ENCODE measurements at places on chromosomes 1 and 21. TPM values are rescaled to one million over a fixed set of nuclear protein-coding genes. Genes with fewer than 3 reads are reported as not detected.

The LIPI gene
- 0.08 TPM for polyA plus RNA-seq

GRCh38 chr1:204475656-204476432 is 18.8 kb downstream of the PIK3C2B start:
- no peak for DNase-seq

DNA sequence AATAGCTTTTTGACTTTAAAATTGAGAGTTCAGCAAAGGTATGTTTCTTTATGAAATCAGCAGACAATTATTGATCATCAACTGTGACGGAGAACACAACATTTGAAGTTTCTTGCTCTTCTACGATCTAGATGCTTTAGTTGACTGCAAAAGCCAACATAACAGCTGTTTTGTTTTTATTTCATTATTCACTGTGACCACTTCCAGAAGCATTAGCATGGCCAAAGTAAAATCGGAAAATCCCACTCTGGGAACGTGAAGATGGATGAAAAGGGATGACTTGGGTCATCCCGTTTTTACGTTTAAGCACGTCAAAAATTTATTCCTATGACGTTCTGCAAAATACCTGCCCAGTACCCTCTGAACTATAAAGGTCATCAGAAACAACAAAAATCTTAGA is 833.0 kb upstream of the ADAMTS5 start:
- DNase-seq, result no peak

GRCh38 chr1:62425041-62425440 is 11.8 kb upstream of the USP1 start:
- no peak for DNase-seq

GRCh38 chr1:93638981-93639380 is 42.7 kb downstream of the BCAR3 start:
- no peak for DNase-seq

All from left renal cortex interstitium (tissue), 4 donors.